ENCODE measurements at places on chromosomes 7 and 10.

DNA sequence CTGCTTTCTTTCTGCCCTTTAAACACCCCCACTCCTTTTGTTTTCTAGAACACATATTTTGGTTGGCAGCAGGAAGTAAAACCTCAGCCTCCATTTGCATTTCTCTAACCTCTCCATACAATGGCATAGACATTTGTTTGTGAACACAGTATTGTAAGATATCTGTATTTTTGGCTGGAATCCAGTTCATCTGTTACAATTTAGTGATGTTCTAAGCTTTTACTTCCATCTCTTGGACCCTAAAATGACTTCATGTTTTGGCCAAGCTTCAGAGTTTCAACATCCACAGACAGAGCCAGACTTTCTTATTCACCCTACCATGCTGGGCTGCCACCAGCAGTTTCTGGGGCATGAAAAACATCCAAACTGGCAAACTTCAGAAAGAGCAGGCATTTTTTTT is 21.1 kb upstream of the AUTS2 start:
- no peak for DNase-seq

GRCh38 chr7:6478186-6478585 is 30.4 kb upstream of the DAGLB start:
- no peak for DNase-seq

DNA sequence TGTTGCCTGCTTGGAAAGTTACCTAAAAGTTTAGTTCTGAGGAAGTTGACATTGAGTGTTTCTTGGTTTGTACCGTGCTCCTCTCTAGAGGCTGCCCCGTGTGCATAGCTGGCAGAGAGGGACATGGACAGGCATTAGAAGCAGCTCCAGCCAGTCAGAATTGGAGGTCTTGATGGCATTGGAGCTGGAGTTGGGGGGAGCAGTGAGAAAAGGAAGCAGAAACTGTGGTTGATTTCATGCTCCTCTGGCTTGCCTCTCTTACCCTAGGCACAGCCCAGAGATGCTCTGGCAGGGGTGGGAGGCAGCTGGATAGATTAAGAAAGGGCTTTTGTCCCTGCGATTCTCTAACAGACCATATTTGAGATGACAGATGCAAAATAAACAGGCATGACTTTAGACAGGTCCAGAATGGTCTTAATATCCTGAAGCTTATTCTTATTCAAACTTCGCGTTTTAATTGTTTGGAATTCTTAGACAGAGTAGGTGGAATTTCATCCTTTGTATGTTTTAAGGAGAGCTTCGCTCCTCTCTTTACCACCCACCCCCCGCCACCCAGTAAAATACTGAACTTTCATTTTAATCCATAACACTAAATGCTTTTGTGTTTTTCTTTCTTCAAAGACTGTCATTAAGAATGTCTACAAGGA is 73.5 kb upstream of the GLCCI1 start:
- DNase-seq = no peak

- no peak for DNase-seq
Measured at GRCh38 chr7:19030281-19030680, 87.2 kb downstream of the TWIST1 start.

DNA sequence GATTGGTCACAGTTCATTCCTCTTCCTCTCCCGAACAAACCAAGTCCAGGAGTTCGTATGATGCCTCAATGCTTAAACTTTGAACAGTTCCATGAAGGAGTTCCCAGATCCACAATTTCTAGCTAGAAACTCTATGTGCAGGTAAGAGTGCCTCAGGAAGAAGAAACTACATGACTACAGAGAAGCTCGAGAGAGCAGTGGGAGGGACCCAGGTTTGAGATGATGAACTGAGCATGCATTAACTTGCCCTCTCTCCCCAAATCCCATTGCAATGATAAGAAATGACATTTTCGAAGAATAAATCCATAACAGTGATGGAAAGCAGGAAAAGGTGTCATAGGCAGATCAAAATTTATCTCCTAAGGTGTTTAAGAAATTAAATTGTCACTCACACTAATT is 140.6 kb upstream of the JCAD start:
- no peak for DNase-seq

GRCh38 chr7:50268990-50269389 is 35.5 kb upstream of the IKZF1 start:
- no peak for DNase-seq

GRCh38 chr7:107961405-107961804 is 41.6 kb downstream of the LAMB1 start:
- DNase-seq = no peak

DNA sequence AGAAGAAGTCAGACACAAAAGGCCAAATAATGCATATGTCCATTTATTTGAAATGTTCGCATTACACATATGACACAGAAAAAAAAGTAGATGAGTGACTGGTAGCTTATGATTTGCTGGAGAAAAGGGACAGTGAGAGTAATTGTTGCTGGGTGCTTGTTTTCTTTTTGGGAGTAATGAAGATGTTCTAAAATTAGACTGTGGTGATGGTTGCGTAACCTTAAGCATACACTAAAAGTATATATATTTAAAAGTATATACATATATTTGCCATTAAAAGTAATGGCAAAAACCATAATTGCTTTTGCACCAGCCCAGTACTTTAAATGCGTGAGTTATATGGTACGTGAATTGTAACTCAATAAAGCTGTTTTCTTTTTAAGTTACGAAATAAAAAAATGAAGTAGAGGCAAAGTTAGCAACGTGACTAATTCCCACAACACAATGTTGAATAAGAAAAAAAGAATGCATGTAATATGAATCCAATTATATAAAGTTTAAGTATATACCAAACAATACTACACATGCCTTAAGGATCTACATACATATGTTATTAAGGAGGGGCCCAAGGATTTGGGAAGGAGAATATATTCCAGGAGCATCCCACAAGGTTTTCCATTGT is 360.4 kb upstream of the CELF2 start:
- DNase-seq = no peak

- DNase-seq = no peak
Measured at GRCh38 chr7:23298141-23298881, 828 bp upstream of the MALSU1 start.

DNA sequence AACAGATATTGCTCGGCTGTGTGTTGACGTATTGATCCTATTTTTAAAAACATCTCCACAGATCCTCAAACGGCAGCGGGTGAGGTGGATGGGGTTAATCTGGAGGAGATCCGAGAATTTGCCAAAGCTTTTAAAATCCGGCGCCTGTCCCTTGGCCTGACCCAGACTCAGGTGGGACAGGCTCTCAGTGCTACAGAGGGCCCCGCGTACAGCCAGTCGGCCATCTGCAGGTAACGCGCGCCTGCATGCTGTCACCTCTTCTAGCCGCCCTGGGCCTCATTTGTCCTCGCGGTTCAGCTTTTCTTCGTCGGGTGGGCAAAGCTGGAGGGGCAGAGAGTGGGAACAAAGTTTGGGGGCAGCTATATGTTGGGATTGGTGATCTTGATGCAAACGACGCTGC is 105.7 kb upstream of the YAE1 start:
- DNase-seq = no peak

DNA sequence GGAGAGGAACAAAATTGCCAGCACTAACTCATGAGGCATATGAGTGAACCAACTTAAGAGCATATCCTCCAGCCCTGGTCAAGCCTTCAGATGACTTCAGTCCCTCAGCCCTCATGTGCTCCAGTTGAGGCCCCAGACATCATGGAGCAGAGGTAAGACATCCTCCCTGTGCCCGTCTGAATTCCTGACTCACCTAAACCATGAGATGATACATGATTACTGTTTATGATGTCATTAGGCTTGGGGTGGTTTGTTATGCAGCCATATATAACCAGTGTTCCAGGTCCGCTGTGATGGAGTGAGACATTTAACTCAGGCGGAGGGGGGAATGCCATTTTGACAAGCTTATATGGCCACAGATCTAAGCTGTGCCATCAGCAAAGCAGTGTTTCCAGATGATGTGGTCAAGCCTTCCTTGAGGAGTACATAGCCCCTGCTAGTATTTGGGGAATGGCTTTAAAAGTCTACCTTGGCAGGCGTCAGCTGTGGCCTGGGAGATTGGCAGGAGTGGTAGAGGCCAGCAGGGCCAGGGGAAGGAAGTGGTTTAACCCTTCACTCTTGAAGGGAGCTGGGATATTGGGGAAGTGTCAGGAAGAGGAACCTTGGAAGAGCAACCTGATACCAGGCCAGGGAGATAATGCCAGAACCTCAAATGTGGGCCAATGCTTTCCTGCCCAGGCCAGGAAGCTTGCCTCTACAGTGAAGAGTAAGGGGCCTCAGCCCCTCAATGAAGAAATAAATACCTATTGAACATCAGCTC is 343.0 kb upstream of the PODXL start:
- DNase-seq = no peak

- no peak for DNase-seq
Measured at GRCh38 chr10:68861253-68861652, 33.9 kb downstream of the STOX1 start.

DNA sequence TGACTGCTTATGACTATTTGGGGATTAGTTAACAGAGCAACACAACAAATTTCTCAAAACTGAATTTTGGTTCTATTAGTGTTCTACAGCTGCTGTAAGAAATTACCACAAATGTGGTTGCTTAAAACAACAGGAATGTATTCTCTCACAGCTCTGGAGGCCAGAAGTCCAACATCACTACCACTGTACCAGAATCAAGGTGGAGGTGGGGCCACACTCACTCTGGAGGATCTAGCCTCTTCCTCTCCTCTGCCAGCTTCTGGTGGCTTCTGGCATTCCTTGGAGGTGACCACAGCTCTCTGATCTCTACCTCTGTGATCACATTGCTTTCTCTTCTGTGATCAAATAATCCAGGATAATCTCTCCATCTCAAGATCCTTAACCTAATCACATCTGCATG is 194.7 kb upstream of the BMPER start:
- DNase-seq = no peak

- DNase-seq = no peak
Measured at GRCh38 chr10:82543631-82544030, 668.6 kb downstream of the NRG3 start.

DNA sequence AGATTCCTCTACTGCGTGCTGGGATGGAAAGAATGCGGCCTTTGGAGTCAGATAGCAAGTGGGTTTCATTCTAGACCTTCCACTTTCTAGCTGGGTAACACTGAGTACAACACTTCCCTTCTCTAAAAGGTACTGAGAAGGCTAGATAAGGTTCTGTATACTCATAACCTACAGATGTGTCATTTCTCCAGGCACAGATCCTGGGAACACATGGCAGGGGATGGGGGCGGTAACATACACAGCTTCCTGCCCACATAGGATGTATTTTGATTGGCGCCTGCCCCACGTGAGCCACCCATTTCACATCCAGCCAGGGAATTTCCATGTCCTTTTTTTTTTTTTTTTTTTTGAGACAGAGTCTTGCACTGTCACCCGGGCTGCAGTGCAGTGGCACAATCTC is 31.8 kb downstream of the KLRG2 start:
- DNase-seq = no peak

DNA sequence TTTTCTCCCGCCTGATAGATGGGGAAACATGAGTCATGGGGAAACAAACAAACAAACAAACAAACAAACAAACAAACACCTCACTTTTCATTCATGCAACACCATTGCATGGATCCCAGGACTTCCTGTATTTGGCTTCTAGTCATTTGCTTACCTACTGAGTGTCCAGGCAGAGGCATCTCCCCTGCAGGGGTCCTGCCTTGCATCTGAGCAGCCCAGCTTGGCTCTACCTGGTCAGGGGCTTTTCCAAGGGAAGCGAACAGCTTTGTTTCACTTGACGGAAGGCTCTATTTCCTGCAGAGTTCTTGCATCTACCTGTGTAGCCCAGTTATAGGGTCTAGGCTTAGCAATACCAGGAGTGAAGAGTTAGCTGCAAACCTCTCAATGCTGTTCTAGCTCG is 374.2 kb downstream of the GATA3 start:
- no peak for DNase-seq

DNA sequence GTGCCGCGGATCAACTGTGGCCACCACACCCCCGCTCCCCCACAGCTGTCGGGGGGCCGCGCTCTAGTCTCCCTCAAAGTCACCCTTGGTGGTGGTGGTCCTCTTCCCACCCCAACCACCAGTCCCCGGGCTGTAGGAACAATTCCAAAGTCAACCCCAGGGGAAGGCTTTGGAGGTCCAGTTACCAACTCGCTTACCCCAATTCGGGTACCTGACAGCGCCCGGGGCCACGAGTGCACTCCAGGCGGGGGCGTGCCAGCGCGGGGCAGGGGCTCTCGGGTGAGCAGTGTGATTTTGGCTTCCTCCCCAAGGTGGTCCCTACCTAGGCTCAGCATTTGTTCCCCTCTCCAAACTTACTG is 584 bp upstream of the ZMIZ1 start:
- DNase-seq = peak; percentile 65

GRCh38 chr10:70744617-70745143 is 40.5 kb downstream of the TBATA start:
- DNase-seq = no peak

GRCh38 chr7:146926841-146927240 is 810.2 kb downstream of the CNTNAP2 start:
- no peak for DNase-seq

GRCh38 chr7:92626281-92626809 is 36.2 kb upstream of the FAM133B start:
- DNase-seq = no peak

DNA sequence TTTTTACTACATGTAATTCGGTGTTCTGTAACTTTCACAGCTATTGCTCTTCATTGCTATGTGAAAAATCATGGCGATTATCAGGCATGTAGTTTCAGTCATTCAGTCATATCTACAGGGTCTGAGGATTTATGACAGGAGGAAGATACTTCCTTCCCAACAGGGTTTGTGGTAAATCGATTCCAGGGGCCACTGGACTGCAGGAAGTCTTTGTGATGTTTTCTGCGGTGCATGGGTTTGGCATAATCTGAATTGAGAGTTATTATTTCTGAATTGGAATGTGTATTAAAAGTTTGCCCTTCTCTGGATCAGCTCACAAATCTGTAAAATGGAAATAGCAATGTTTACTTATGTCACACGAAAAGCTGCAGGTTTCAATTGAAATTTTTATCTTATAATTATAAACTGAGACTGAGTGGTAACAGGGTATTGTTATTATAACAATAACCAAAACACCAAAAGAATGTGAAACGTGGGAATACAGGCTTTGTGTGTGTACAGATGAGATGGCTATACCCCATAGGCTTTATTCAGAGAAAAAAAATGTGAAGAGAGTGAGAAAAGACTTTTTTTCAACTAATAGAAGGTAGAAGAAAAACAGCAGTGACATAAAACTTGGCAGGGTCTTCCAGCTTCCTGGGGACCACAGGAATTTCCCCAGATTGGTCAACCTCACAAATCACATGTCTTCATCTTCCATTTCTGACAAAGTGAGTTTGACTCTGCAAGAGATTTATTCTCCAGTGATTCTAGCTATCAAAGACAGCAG is 307.7 kb upstream of the NFE2L3 start:
- DNase-seq = no peak

GRCh38 chr7:44279731-44280505 is 45.5 kb downstream of the CAMK2B start:
- DNase-seq = no peak

DNA sequence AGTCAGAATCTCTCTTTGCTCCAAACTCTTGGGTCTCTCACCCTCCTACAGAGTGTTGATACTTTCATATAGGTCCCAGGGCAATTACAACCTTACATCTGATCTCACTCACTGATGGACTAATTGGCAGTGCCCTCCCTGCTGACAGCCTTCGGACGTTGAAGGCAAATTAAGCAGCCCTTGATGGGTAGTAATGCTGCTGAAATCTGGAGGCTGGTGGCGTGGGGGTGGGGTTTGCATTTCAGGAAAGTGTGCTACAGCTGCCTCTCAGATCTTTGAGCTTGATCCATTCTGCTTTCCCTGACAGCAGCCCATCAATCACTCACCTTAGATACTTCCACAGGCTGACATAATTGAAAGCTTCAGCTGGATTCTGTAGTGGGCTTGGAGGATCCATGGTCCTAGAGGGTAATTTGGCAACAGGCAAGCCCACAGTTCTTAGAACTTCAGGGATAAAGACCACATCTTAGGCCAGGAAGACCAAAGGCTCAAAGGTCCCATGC is 349.1 kb upstream of the PODXL start:
- DNase-seq = no peak

Measured in GM13977 (cell line).